Kidney (tissue), 22 donors: ENCODE measurements at places on chromosomes 13 and 19.

DNA sequence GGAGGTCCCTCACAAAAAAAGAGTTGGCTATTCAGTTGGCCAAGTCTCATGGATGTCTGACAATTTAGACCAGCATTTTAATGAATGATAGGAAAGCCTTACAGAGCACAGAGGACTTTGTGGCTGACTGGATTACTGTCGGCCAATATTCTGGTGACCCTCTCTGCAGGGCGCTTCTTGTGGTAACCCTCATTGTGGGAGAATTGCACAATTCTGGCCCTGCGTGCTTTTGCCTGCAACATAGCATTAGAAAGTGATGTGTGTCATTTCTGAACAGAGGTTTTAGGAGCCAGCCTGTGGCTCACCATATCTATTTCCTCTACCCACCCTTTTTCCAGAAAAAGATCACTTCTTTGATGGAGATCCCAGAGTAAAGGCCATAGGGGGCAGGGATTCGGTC is 71.4 kb downstream of the EFNB2 start:
- DNase-seq = no peak

DNA sequence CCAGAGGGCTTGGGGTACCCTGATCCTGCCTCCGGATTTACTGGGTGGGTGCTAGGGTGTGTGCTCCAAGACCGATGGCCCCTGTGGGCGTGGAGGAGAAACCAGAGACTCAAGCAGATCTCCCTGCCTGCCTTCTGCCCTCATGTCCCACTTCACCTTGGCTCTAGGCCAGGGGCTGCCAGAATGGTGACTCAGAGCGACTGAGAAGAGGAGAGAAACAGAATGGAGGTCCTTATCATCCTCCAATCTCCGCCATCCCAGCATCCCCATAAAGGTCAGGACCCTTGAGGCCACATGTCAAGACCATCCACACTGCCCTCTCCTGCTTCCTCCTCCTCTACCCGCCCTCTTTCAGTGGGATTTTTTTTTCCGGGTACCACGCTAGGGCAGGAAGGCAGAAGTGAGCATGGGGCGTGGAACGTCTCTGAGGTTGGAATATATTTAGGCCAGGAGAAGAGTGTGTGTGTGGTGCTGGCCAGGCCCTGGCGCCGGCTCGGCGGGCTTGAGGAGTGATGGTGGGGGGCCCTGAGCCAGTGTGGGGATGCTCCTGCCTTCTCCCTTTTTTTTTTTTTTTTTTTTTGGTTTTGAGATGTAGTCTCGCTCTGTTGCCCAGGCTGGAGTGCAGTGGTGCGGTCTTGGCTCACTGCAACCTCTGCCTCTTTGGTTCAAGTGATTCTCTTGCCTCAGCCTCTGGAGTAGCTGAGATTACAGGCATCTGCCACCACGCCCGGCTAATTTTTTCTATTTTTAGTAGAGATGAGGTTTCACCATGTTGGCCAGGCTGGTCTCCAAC is 22.3 kb downstream of the IER2 start:
- DNase-seq = no peak

DNA sequence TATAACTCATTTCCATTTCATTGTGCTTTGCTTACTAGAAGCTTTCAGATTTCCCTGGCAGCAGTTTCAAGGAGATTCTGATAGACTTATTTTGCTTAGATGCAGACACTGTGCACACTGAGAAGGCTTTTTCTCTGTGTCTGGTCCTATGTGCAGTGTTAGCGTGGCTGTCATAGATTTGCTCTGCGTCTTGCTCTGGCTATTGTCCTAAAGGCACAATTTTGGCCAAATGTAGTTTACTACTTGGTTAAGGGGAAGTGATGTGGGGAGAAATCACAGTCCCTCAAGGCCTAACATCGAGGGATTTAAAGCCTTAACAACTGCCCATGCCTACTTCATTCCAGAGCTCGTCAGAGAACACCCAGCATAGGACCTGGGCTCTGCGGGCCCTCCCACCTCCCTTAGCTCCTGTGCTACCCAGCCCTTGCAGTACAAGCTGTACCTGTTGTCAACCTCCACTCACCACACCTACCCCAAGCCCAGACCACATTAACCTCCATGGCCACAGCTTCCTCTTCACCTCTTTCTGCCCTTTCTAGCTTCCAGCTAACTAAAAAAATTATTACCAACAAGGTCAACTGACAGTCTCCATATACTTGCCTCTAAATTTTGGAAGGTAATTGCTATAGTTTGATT is 38.9 kb upstream of the KATNAL1 start:
- no peak for DNase-seq

- DNase-seq = no peak
Observed at GRCh38 chr19:51440846-51441409, 17.3 kb downstream of the SIGLEC8 start.

DNA sequence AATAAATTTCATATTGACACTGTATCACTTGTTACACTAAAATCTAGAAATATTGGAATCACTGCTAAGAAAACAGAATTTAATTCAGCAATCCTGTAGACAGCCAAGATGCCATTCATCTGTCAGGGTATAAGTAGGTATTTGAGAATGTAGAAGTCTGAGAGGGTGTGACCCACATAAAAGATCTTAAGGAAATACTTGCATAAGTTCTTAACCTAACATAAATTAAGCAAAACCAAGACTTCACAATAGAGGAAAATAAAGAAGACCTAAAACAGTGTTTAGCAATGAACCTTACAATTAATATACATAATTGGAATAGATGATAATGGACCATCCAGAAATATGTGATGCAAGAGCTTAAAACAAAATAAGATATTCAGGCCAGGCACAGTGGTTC is 636.2 kb downstream of the TBC1D4 start:
- no peak for DNase-seq

DNA sequence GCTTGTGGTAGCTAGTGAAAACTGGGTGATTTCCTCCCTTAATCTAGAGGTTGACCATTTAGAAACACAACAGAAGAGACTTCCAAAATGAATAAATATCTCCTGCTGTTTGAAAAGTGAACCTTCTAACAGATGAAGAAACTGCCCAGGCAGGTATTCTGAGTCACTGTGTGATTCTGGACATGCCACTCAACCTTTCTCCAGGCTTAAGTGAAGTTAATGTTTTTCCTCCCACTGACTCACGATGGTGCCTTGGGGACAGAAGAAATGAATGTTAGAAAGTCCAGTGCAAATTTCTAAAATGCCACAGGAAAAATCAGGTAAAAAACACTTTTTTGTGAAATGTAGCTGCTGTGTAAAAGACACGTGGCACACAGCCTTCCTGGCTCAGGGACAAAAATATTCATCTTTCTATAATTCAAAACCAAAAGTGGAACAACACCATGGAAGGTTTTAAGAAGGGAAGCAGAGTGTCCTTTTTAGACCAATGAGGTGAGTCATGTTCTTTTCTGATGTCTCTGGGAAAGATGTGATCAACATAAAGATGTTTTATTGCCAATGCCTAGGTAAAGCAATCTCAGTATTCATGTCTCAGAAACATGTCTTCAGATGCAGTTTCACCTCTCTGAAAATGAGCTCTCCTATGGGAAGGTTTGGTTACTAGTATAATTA is 9.1 kb downstream of the UBE2L5 start:
- DNase-seq = no peak

DNA sequence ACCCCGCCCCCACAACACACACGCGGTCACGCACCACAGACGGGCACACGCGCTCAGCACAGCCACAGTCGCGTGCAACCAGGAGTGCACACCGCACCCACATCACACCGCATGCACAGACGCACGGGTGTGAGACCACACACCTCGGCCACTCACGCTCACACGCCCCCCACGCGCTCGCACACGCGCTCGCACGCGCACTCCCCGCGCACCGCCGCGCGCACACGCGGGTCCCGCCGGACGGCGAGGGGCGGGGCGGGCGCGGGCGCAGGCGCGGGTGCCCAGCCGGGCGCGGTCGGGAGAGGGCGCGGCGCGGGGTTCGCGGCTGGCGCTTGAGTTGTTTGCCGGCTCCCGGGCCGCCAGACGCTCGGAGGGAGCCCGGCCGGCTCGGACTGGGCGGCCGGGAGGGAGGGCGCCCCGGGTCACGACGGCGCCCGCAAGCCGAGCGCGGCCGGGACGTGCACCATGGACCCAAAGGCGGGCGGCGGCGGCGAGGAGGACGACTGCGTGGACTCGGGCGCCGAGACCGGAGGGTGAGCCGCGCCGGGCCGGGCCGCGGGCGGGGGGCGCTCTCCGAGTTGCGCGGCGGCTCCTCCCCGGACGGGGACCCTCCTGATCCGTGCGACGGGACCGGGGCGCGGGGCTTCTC is at the start of gene FAM124A:
Gene FAM124A (plus strand): TSS at position 362 of the 649 bp plus-strand sequence. CDS start 104 bp downstream, at position 466.
- DNase-seq = peak; percentile 65

DNA sequence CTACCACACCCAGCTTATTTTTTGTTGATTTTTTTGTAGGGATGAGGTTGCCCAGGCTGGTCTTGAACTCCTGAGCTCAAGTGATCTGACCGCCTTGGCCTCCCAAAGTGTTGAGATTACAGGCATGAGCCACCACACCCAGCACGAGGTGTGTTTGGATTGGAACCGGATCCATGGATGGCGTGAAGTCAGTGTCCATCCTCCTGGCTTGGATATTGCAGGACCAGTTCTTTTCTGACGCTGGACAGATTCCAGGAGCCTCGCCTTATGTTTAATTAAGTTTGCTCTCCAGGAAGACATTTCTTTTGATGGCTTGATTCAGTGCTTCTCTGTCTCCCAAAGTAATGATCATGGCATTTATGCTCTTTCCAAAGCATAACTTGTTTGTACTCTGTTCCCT is 14.4 kb upstream of the RFXAP start:
- DNase-seq = no peak

DNA sequence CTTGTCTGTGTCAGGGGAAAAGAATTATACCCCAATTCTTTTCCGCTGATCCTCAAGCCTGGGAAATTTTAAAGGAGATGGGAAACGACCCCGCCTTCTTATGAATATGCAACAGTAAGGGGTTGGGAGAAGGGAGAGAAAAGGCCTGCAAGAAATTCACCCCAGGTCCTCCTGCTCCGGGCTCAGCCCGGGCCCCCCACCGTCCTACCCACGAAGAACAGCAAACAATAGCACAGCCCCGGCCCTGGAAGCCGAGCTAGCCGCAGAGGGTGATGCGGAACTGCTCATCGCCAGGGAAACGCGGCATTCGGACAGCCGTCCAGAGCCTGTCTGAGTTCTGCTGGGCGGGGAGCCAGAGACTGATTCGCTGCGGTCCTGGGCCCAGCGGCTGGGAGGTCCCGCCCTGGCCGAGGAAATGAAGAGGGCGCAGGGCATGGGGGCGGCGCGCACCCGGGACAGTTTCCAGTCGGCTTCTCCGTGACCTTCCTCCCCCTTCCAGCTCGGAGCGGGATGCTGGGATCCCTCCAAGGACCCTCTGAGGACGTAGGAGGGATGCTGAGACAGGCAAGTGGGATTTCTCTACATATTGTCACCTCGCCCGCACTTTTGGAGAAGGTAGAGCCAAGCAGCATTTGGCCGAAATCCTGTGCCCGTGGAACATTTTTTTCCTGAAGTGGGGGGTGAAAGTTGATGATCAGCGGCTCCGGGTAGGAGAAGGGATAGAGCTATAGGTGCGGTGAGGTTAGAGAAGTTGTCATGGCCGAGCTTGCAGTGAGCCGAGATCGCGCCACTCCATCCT is 82.3 kb upstream of the C1QTNF9B start:
- peak; percentile 97 for DNase-seq

DNA sequence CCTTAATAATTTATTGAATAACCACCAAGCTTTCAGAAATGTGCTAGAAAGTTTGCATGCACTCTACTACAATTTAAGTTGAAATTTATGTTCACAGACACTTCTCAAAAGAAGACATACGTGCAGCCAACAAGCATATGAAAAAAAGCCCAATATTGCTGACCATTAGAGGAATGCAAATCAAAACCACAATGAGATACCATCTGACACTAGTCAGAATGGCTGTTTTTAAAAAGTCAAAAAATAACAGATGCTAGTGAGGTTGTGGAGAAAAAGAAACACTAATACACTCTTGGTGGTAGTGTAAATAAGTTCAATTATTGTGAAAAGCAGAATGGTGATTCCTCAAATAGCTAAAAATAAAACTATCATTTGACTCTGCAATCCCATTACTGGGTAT is 308.8 kb upstream of the PCDH9 start:
- no peak for DNase-seq

- DNase-seq = peak; percentile 90
Observed at GRCh38 chr19:17766543-17767131, 15.4 kb downstream of the FCHO1 start.

GRCh38 chr13:27495551-27495950 is 45.2 kb upstream of the MTIF3 start:
- DNase-seq = no peak

GRCh38 chr13:45781553-45782326 is 69.8 kb downstream of the SIAH3 start:
- DNase-seq = peak; percentile 69

- peak; percentile 45 for DNase-seq
Observed at GRCh38 chr13:80276371-80277289, 64.3 kb downstream of the SPRY2 start.
